ENCODE measurements at places on chromosomes 5 and 9.

DNA sequence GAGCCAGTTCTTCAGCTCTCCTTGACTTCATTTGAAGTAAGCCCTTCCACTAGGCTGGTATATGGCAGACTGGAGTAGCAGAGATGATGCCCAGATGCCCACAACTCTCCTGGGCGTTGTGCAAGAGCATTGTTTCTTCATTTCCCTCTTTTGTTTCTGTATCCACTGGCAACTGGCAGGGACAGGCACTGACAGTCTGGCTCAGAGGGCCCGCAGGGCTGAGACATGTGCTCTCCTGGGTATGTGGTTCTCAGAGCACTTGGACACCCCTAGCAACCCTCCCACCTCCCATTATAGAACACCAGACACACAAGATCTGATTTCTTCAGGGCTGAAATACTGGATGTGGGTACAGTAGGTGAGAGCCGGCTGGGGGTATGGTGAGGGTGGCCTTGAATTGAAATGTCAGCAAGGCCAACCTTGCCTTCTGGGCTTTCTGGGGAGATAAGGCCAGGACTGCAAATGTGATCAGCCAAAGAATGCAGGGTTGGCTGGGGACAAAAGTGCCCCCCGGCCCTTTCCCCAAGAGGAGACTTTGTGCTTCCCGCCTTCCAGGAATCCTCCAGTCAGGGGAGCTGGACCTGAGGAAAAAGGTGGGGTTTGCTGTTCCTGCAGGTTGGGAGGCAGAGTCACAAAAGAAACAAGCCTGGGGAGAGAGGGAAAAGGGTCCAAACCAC, 28.6 kb upstream of the CTNNA1 start:
- DNase-seq, result no peak

GRCh38 chr5:170154297-170154696, 48.6 kb downstream of the FOXI1 start:
- DNase-seq, result no peak

GRCh38 chr9:87292449-87293191, 205.0 kb upstream of the DAPK1 start:
- no peak for DNase-seq

GRCh38 chr9:125431741-125432271, 170.2 kb downstream of the GAPVD1 start:
- DNase-seq, result no peak

DNA sequence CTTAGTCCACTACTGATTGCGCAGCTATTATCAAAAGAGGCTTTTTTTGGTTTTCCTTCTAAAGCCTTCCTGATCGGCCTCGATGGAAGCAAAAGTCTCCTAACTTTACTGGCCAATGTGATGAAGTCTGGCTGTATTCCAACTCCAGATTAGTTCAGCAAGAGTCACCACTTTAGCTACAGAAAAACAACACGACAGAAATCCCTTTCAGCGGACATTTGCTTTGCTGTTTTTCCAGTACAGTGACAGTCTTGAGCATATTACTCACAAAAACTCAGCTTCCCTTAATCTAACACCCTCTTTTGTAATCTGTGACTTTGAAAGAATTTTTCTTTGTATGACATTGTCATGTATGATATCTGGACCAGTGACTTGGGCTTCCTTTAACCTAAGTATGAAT, 95.7 kb downstream of the HOMER1 start:
- DNase-seq, result no peak

DNA sequence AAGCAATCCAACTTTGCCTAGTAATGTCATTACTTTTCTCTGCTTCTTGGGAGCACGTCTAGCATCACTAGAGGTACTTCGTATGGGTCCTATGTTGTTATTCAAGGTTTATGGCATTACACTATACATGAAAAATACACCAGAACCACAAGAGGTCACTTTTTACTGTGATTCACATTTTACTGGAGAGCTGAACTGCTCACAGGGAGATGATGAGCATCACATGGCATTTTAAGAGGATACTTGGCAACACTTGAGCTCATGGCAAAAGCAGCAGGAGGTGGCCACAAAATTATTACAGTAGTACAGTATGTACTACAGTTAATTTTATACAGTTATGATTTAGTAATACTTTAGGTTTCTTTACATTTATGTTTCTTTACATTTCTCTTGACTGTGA, 223.4 kb downstream of the PARP8 start:
- no peak for DNase-seq

DNA sequence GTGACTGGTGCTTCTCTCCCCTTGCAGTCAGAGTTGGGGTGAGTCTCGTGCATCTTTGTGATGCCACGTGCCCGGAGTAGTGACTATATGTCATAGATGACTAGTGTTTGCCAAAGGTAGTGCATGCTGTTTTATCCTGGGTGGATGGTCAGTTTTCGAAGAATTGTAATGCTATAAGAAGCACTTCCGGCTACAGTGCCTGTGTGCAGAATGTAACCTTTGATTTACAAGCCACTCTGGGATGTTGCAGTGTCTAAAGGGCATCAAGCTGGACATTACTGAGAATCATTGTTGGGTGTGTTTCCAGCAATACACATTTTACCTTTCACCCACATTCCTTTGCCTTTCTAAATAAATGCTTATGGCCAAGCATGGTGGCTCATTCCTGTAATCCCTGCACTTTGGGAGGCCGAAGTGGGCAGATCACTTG, 16.7 kb downstream of the MVB12B start:
- DNase-seq, result no peak

GRCh38 chr9:13568405-13568804, 288.9 kb upstream of the MPDZ start:
- no peak for DNase-seq

GRCh38 chr5:175840050-175840841, 31.1 kb upstream of the CPLX2 start:
- no peak for DNase-seq

DNA sequence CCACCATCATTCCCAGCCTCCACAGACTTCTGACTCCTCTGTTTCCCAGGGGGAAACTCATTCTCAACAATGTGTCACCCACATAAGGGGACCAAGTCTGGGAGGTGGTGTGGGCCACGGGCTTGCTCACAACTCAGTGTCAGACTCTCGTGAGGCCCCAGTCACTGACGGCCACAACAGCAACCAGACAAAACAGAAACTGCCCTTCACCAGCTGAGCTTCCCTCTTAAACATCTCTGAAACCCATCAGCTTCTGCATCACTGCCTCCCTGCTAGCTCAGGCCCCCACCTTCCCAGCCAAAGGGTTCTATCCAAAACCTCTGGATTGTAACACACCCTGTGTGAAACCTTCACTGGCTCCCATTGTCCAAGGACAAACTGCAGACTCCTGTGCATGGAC, 273.4 kb downstream of the CDK5RAP2 start:
- no peak for DNase-seq

DNA sequence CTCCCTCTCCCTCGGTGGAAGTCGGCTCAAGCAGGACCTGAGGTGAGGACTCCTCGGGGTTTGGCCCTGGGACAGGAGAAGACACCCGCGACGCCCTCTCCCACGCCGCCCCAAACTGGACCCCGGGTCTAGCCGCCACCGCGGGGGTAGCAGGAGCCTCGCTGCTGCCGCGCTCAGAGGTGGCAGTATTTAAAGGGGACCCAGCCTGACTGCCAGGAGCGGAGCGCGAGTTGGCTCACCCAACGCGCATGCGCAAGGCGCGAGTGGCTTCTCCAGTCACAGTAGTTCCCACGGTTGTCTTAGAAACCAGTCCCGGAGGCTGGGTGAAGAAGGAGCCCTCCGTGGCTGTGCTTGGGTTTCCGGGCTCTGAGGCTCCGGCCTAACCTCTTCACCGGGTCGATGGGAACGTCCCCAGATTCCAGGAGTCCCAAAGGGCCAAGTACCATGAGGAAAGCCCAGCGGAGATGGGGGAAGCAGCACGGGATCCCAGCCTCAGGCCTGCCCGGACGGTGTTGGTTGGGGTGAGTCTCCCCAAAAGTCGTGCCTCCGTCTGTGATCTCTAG, 477.8 kb downstream of the SPATA31A7 start:
- DNase-seq, result no peak

DNA sequence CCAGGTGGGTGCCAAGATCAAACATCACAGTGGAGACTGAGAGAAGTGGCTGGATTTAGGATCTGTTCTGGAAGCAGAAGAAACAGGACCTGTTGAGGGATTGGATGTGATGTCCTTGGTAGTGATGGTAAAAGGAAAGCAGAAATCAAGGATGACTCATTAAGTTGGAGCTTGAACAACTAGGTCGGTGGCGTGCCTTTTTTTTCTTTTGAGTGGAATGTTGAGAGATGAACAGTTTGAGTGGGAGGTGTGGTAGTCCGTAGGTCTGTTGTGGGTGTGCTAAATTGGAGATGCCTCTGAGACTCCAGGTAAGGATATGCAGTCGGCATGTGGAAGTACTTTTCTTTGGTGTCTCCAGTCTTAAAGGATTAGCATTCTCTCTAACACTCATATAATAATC, 92.1 kb upstream of the IL12B start:
- DNase-seq, result no peak

- DNase-seq, result no peak
Measured at GRCh38 chr5:127290019-127290945, at the start of gene MEGF10. Gene MEGF10, plus strand, starts transcription at chr5:127290796. Its CDS starts 40,513 bp downstream, at chr5:127331309.

DNA sequence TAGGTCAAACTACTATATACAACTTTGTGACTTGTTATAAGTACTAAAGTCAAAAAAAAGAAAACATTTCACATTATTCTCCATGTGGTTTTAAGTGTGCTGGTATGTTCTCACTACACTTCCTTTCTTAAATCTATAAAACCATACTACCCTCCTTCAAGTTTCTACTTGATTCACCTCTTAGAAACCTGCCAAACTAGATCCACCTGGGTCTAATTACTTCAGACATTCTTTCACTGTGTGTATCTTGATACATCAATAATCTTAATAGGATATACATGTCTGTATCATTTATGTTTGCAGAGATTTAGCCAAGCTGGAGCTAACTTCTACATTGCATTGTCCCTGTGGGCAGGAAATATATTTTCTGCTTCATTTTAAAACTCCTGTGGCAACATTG, 1012.6 kb downstream of the EFNA5 start:
- no peak for DNase-seq

DNA sequence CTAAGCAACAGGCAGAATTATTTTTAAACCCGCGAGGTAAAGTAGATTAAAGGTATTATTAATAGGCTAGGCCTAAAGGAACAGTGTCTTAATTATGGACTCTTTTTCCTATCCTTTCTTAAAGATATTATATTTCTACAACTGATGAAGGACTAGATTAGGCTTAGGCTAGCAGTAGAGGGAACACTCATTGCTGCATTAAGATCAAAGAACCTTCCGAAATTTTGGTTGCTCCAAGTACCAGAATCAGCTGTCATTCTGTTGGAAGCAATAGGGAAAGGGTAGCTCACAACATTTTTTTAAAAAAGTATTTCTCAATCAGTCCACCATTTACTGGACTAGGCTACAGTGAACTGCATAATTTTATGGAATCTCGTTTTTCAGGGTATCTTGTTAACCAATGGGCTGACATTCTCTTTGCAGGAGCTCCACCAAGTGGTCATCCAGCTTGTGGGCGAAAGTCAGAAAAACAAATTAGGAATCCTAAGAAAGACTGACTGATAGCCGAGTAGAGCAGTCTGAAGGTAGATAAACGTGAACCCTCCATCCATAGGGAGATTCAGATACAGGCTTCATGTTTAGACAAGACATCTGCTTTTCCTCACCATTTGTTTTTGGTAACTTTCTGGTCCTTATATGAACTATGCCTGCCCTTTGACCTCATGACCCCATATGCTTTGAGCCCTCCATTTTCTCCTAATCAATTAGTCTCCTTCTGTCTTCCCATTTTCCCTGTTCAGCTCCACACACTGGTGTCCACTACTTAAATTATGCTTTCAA, 103.6 kb upstream of the CHD1 start:
- no peak for DNase-seq

- DNase-seq, result no peak
Measured at GRCh38 chr5:87233143-87233542, 34.5 kb upstream of the RASA1 start.

- DNase-seq, result no peak
Measured at GRCh38 chr5:179797741-179798140, 4.0 kb downstream of the LTC4S start.

DNA sequence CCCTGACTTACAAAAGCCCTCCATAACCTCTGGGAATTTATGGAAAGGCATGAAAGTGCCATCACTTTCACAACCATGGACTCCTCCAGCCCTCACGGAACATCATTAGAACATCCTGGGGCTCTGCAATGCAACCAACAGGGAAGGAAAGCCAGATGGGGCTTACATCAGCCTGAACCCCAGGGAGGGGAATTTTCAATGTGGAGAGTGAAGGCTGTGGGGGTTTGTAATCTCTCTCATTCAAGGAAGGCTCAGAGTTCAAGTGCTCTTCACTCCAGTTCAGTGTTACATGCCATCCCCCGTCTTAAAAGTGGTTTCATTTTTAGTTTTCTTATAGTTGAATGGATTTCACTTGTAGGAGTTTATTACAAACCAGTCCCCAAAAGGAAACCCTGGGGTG, 5.7 kb downstream of the SPRY4 start:
- no peak for DNase-seq

- DNase-seq, result no peak
Measured at GRCh38 chr9:16325966-16326365, 544.5 kb downstream of the BNC2 start.

GRCh38 chr9:14342736-14343135, 28.8 kb upstream of the NFIB start:
- no peak for DNase-seq

DNA sequence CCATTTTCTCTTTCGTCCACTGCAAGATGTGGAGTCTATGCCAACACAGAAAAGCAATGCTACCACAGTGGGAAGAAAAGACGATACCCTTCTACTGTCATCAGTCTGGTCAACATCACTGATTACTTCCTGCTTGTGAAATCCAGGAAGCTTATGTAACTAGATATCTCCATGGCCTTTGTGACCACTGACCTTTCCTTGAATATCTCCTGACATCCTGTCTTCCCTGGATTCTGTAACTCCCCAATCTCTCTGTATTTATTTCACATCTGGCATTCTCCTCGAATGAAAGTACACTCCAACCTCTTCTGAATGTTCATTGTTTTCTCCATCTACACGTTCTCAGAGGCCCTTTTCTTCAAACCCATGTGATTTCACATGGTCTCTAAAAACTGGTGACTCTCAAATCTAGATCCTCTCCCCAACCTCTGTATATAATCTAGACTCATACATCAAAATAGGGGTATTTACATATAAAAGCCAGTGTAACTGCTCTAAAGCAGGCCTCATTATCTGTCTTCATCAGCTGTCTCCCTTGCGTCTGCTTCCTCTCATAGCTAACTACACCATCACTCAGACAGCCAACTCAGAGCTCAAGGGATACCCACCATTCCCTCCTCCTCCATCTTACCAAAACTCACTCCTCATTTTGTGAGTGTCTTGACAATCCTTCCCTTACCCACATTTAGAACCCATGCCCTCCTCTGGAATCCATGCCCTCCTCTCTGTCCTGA, 156.8 kb downstream of the SEMA5A start:
- no peak for DNase-seq
